ENCODE measurements at places on chromosomes 7 and 10.

DNA sequence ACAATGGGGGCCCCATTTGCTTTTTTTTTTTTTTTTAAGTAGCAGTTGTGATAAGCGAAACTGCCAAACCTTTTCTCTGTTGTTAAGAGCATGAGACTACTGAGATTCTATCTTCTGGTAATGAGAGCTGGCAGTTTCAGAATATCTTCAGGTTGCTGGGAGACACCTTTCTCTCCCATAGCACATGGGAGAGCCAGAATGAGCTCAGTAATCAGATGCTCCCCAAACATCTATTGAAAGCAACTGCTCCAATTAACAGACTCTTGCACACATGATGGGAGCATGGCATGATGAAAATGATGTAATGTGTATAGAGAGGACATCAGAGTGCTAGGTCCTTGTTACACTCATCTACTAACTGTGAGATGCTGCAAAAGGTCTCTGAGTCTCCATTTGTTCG lies 18.8 kb downstream of the MYO3A start:
- DNase-seq, result peak; percentile 94

DNA sequence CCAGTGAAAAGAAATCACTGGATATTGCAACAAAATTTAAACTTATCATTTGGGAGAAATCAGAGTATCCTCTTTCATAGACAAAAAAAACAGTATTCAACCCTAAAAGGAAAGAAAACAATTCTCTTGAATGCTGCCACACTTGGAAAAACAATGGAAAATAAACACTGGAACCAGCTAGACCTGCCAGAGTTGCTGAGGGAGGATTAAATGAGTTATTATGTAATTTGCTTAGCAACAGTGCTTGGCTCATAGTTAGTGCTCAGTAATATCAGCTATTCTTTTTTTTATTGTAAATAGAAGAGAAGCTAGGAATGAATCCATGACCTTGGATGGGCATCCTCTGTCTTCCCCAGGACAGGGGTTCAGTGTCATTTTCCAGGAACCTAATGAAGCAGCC lies 11.0 kb upstream of the ZNF273 start:
- no peak for DNase-seq

DNA sequence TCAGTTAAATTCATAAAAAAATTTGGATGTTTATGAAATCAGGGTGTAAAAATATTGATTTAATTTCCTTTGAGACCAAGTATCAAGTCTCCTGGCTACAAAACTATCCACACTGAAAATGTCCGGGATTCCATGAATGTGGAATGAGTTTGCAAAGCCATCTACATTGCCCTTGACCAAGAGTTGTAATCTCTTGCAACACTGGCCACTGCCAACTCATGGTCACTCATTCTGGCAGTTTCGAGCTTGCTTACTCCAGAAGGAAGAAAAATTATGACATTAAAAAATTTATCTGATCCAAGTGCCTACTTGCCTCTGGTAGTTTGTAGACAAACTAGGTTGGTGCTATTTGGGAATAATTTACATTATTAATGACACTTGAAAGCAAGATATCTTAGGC lies 84.2 kb downstream of the NPY start:
- DNase-seq, result no peak

- no peak for DNase-seq
These were observed 10.4 kb upstream of the EIF3A start for GRCh38 chr10:119090968-119091367.

DNA sequence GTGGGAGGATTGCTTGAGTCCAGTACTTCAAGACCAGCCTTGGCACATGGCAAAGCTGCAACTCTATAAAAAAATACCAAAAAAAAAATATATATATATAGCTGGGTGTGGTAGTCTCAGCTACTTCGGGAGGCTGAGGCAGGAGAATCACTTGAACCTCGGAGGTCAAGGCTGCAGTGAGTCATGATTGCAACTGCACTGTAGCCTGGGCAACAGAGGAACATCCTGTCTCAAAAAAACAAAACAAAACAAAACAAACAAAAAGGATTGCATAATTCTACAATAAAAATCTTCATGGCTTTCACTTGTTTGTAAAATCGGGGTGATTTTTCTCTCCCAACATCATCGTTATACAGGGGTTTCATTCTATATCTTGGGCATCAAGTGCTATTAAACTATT lies 35.1 kb downstream of the GUSB start:
- no peak for DNase-seq
